ENCODE measurements at places on chromosomes 4 and X.

GRCh38 chr4:71833232-71833900 lies 49.5 kb upstream of the GC start:
- no peak for DNase-seq

DNA sequence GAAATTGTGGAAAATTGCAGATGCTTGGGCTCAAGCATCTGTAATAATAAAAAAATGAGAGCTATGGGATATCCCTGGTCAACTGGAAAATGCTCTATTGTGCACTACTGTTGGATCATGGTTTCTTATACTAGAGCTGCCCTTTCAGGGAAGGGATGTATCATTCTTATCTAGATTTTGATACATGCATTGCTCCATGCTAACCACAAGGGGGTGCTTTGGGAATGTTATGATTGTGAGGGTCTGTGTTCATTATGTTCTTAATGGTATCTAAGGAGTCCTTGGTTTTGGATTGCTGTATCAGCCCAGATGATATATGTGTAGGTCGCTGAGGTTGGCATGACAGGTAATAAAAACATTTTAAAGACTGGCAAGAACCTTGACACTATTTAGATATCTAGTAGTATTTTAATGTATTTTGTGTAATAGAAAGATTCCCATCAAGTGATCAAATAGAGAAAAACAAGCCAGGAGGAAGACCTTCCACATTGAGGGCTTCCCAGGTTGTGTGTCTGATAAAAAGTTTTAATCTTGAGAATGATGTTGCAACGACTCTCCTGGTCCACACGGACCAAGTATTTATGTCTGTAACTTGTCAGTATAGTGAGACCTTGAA lies 49.2 kb upstream of the TLR2 start:
- no peak for DNase-seq

DNA sequence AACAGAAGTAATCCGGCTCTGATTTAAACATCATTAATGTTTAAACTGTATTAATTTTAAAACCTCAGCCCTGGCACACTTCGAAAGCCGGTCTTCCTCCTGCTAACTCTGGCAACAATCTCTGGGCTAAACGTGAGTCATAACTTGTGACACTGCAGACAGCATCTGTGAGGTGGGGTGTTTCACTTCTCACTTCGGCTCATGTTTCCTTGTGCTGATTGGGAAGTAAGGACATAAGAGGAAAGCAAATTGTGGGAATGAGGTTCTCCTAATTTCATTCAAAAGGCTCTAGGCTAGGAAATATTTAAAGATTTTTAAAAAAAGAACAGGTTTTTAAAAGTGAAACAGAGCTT lies 139.9 kb upstream of the USP9X start:
- no peak for DNase-seq

DNA sequence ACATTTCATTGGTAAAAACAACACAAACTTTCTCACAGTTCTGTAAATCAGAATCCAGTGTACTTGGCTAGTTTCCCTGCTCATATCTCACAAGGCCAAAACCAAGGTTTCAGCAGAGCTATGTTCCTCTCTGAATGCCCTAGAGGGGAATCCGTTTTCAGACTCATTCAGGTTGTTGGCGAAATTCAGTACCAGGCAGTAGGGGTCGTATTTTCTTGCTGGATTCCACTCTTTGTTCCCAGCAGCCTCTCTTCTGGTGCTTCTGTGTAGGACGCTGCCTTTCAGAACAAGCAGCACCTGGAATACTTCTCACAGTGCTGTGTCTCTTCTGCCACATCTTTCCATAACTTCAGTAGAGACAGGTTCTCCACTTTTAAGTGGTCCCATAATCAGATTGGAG lies 351.9 kb downstream of the PCDH18 start:
- DNase-seq = no peak

- DNase-seq = no peak
Observed at GRCh38 chr4:47075919-47076318, 44.6 kb downstream of the GABRB1 start.

DNA sequence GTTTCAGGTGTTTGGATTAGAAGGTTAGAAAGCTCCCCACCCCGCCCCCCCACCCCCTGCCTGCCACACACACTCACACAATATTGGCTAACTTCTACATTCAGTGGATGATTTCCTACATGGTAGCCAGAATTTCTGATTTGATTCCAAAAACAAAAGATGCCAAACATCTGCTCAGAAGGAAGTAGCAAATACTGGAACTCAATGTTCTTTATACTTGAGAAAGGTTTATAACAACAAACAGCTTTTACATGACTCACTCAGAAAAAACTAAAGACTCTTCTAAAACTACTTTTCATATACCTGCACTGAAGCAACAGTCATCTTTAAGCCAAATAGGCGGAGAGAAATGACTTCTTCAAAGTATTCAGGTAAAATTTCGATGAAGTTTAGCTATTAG lies 750.5 kb upstream of the POU3F4 start:
- DNase-seq = no peak

DNA sequence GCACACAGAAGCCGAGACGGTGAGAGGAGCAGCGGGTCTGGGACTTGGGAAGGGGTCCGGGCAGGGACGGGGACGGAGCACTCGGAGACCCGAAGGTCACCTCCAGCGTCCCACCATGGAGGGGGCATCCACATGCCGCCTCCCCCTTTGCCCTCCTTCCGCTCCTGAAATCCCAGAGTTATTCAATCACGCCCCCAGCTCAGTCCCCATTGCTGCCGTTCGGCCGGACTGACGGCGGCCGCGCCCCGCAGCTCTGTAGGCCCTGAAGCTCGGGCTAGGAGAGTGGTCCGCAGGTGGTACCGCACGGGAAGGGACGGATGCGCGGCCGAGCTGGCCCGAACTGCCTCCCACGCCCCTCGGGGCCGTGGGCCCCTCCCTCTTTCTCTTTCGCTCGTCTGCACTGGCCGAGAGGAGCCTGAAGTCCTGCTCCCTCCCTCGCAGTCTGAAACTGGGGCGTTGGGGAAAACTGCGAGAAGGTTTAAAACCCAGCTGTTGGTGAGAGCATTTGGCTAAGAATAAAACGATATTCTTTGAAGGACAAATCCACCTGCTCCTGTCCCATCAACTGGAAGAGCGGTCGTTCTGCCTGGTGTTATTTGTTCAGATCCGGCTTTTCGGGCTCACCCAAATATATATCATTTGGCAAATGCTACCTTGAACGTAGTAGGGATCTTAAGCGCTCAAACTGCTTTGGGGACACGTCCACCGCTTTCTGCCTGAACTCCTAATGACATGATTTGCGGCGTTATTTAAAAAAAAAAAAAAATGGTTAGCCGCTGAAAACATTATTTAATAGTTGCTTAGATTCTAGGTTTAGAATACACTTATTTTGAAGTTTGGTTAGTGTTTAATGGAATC lies 719 bp downstream of the USO1 start:
- DNase-seq = peak; percentile 26

DNA sequence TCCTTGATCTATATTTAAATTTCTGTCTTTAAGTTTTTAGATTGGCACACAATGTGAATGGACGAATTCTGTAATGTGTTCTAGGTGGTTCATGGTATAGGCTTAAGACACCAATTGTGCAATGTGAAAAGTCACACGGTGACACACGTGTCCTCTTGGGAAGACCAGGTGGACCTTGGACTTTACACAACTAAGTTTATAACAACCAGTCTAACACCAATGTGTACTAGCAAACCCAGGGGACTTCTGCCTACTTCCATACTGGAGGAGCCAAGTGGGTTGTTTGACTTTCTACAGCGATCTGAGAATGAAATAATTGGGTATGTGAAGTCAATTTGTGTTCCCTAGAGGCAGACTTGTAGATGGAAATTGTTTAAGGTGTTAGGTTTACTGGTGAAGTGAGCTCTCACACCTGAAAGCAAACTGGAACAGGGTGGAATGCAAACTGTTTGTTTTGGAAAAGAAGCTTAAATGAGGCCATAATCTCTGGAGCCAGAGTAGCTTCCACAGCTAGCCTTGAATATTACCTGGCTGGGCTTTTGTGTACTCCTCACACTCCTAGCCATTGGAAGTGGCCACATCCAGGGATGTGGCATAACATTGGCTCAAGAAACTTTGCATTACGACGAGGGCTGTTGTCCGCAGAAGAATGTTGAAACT lies 45.9 kb upstream of the WDR1 start:
- no peak for DNase-seq

DNA sequence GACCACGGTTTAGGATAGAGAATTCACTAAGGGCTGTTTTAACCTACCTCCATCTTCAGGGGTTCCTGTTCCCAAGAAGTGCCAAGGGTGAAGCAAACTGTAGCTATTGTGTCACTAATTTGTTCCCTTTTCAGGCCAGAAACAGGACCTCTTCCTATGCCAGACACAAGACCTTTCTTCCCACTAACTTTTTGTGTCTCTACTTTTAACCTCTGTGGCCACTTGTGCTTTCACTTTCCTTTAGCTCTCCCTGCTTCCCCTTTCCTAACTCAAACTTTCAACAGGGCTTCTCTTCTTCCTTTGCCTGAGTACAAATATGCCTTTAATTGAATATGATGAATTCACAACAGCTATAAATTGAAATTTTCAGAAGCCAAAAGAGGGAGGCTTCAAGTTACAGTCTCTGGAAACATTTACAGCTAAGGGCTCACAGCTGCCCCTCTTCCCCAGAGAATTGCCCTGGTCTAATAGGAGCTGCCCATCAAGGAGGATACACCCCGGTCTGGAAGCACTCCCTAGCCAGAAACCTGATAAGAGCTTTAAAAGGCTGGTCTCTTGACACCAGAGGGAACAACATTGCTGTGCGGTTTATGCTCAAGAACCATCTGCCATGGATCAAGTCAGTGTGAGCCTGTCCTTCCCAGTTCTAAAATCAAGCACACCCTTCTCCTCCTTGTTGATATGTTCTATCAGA lies 61.7 kb upstream of the PLS3 start:
- DNase-seq = no peak

GRCh38 chr4:87121341-87122065 lies 98.9 kb downstream of the KLHL8 start:
- no peak for DNase-seq

GRCh38 chr4:72875138-72875537 lies 194.4 kb downstream of the COX18 start:
- DNase-seq = no peak

DNA sequence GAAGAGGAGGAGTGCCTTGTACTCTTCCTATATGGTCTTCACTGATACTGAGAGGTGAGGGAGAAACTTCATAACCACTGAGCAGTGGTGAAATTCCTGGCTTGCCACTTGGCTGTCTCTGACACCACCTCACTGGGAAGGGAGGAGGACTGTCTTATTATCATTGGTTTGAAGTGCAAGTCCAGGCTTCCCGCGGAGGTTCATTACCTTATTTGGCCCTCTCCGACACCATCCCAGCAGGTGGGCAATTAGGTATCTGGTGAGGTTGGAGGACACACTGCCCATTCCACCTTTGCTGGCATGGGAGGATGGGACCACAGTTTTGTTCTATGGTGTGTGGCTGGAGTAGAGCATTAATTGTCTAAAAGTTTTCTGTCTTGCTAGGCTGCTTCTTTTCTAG lies 206.1 kb downstream of the LHFPL1 start:
- DNase-seq = no peak

GRCh38 chr4:142350871-142351270 lies 495.2 kb downstream of the INPP4B start:
- no peak for DNase-seq

- DNase-seq = no peak
Observed at GRCh38 chr4:83219344-83220331, 65.0 kb downstream of the COQ2 start.

DNA sequence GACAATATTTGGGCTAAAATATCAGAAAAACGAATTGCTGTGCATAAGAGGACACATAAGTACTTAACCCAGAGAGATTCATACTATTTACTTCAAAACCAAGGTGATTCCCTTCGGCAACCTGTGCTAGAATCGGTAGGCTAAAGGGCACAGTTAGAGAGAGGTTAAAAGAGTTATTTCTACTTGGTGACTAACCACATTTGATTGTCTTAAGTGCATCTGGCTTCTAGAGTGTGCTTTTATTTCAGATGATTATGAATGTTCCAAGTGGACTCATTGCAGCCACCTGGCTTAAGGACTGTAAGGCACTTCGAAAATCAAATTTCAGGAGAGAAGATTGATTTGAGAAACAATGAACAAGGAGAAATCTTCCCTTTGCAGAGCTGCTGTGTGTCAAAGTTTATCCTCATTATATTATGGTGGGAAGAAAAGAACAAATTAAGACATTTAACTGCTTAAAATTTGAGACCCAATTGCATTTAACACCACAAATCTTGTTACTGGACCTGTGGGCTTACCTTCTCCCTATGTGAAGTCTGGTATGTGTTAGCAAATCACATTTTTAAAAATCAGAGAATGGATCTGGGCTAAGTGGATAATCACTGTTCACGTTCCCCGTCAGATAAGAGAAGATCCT lies 34.0 kb downstream of the PHOX2B start:
- no peak for DNase-seq

DNA sequence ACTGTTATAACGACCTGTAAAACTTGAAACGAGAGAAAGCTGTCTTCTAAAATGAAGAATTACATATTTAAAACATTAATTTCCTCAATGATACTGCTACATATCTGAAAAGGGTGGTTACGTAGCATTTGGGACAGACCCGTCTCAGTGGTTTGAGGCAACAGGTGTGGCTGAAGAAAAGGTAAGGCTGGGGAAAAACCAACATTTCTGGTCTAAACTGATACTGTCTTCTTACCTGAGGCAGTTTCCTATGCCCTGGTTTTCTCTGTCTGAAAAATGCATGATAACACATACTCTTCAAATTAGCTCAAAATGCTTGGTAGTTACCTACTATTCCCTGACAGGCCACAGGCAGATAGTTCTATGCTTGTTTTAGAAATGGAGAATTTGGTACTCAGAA lies 30.4 kb downstream of the PLS3 start:
- DNase-seq = no peak

- no peak for DNase-seq
Observed at GRCh38 chr4:184448821-184449220, 25.5 kb downstream of the IRF2 start.

DNA sequence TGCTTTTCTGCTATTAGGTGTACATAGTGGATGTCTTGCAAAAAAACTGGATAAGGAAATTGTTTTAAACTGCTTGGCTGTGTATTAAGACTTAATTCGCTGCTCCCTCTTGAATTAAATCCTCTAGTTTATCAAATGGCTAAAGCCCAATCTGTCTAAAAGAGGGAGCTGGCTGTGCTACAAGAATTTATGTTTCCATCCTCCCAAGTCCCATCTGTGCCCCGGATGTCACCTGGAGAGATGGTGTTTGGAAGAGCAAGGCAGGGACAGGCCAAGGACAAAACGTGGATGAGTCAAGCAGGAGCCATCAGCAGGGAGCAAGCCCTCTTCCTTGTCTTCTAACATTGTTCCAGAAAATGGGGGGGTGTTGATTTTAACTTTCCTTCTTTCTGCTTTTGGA lies 171.3 kb upstream of the LCORL start:
- DNase-seq = no peak

- DNase-seq = no peak
Observed at GRCh38 chr4:186563761-186564160, 8.4 kb upstream of the MTNR1A start.

DNA sequence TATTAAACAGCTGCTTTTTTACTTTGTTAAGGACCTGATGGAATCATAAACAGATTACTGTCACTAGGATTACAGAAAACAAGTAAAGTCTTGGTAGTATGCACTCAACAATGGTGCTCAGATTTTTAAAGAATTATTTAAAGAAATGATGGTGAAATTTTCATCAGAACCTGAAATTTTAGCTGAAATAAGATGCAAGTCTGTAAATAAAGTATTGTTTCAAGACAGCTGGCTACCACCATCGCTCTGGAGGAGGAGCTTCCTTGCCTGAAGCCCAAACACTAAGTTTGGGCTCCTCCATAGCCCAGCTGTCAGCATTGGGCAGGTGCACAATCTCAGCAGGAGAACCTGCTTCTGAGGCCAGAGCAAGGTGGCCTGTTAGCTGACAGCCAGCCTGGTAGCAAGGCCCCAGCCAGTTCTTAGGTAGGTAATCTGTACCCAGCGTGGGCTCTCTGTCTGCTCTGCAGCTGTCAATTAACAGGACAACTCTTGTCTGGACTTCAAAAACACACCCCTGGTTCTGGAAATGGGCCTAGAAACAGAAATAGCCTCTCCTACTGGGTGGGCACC lies 4.6 kb downstream of the GAB1 start:
- DNase-seq = no peak

Data from stimulated activated CD8-positive, alpha-beta memory T cell treated with anti-CD3 and anti-CD28 coated beads, Interleukin-15, amount 100 ng/mL, for 24 hours (primary cell).